Smooth muscle cell of the umbilical artery (primary cell): ENCODE measurements at places on chromosomes 7 and 10. TPM values are rescaled to one million over a fixed set of nuclear protein-coding genes. Genes with fewer than 3 reads are reported as not detected.

Gene KIAA1549
- 3.6 and 4.5 TPM in 2 replicates for total RNA-seq

Gene OR2A12
- not detected in 2 replicates for total RNA-seq

Gene PRSS2
- total RNA-seq: not detected in 2 replicates

Gene OIT3
- total RNA-seq: under 0.01 and 0.09 TPM in 2 replicates

Gene OGA
- 99.5 and 154 TPM in 2 replicates for total RNA-seq

Gene COL26A1
- total RNA-seq: not detected in 2 replicates

Gene SPDYE16
- total RNA-seq: 0.05 TPM in 1 of 2 replicates, not detected in the other

Gene NPY4R
- total RNA-seq: 0.14 and 2.1 TPM in 2 replicates

Gene MGAM2
- total RNA-seq: not detected in 2 replicates

Gene NEUROG3
- not detected in 2 replicates for total RNA-seq

Gene TMEM229A
- not detected in 2 replicates for total RNA-seq
